ENCODE measurements at places on chromosomes 2 and 18. TPM values are rescaled to one million over a fixed set of nuclear protein-coding genes. Genes with fewer than 3 reads are reported as not detected.

DNA sequence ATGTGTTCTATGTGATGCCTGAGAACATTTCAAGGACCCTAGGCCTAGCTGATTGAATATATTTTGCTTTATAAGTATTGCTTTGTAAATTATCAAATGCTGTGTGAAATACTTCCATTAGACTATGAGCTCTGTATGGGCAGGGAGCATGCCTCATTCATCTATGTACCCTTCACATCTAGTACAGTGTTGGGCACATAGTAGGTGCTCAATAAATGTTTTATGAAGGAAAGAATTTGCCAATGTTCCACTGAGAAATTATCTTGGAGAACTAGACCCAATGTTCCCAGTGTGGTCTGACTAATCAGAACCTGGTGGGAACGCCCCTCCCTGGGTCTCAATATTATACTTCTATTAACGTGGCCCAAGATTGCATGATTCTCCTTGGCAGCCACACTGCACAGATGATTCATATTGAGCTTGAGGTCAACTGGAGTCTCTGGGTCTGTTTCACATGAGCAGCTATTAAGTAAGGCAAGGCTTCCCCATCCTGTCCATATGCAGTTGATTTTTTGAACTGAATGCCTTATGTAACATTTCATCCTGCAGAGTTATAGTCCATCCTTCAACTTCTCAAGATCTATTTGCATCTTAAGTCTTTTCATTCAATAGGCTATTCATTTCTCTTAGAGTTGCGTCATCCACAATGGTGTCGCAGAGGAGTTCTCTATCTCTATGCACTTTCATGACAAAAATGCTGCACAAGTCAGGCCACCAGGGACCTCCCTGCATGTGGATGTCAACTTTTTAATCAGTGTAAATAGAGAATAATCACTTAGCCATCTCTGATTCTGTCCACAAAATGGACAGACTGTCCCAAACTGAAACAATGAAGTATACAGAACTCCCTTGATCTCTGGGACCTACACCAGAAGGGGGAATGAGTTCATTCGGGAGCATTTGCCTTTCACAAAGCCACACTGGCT, 257.6 kb downstream of the CYP26B1 start:
- peak; percentile 83 for ATAC-seq

GRCh38 chr2:74895001-74895400, 61.1 kb downstream of the HK2 start:
- no peak for ATAC-seq

- no peak for ATAC-seq
Observed at GRCh38 chr2:197596766-197597165, 78.6 kb downstream of the RFTN2 start.

Gene CDH7
- not detected for total RNA-seq

Gene TOGARAM2
- 3.8 TPM for total RNA-seq

Gene SERPINB3
- total RNA-seq, result 0.40 TPM

Gene HOXD4
- 0.69 TPM for total RNA-seq

Gene VSNL1
- 0.40 TPM for total RNA-seq

Gene SH2D6
- total RNA-seq, result not detected
